Effector CD8-positive, alpha-beta T cell (primary cell): ENCODE measurements at places on chromosomes 2 and 18.

- DNase-seq = no peak
Measured at GRCh38 chr2:207830778-207831438, 61.2 kb upstream of the FZD5 start.

GRCh38 chr18:53567929-53568574 lies 656.4 kb downstream of the MBD2 start:
- DNase-seq = no peak

- no peak for DNase-seq
Measured at GRCh38 chr2:241069821-241070281, 32.2 kb downstream of the MTERF4 start.

DNA sequence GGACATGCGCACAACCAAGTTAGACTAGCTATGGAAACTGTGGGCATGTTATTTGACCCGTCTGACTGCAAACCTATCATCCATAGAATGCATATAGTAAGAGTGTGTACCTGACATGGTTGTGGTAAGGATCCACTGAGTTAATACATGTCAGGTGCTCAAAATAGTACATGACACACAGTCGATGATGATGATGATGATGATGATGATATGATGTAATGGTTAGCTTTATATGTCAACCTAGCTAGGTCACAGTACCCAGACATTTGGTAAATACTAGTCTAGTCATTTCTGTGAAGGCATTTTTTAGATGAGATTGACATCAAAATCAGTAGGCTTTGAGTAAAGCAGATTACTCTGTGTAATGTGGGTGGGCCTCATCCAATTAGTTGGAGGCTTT lies 204.1 kb downstream of the AFF3 start:
- no peak for DNase-seq

DNA sequence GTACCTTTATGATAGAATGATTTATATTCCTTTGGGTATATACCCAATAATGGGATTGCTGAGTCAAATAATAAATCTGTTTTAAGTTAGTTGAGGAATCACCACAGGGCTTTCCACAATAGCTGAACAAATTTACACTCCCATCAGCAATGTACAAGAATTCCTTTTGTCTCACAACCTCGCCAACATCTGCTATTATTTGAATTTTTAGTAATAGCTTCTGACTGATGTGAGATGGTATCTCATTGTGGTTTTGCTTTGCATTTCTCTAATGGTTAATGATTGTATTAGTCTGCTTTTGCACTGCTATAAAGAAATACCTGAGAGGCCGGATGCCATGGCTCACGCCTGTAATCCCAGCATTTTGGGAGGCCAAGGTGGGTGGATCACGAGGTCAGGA lies 1387.6 kb upstream of the ACVR2A start:
- DNase-seq = no peak

- no peak for DNase-seq
Measured at GRCh38 chr2:121130301-121130850, 154.6 kb downstream of the TFCP2L1 start.

GRCh38 chr2:120736624-120737339 lies 1.1 kb downstream of the GLI2 start:
- no peak for DNase-seq

DNA sequence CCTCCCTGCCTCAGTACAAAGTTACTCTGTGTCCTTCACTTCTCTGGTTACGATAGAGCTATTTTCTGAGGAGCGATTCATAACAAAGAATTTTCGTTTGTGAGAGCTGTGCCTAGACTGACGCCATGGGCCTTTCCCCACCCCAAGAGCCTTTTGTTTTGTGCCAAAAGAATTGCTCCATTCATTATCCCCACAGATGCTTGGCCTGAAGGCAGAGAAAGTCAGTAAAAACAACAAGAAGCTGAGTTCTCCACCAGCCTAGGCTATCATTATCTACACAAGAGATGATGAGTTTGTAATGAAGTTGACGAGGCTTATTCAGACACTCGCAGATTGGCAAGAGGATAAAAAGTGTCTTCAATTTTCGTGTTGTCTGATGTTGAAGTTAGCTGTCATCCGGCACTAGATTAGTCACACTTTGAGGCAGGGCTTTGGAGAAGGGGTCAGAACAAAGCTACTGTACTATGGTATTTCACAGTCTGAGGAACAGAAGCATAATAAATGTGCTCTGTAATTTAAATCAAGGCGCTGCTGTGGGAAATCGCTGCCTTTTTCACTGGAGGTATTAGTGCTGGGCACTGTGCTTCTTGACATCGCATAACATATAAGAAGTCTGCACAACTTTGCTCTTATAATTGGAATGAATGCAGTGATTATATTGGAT lies 278.4 kb upstream of the FIGN start:
- no peak for DNase-seq

- DNase-seq = no peak
Measured at GRCh38 chr2:169363560-169364150, 1.3 kb upstream of the LRP2 start.

GRCh38 chr18:49517483-49517882 lies 30.4 kb upstream of the C18orf32 start:
- DNase-seq = no peak

DNA sequence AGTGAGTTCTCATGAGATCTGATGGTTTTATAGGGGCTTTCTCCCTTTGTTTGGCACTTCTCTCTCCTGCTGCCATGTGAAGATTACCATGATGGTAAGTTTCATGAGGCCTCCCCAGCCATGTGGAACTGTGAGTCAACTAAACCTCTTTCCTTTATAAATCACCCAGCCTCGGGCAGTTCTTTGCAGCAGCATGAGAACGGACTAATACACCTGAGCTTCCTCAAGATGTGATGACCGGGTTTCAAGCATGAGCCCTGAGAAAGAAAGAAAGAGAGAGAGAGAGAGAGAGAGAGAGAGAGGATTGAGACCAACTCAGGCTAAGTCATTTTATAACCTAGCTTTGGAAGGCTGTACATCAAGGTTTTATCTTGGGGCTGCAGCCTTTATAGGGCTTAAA lies 167.7 kb upstream of the SERPINE2 start:
- no peak for DNase-seq

- no peak for DNase-seq
Measured at GRCh38 chr18:3472681-3473544, 22.9 kb downstream of the TGIF1 start.

DNA sequence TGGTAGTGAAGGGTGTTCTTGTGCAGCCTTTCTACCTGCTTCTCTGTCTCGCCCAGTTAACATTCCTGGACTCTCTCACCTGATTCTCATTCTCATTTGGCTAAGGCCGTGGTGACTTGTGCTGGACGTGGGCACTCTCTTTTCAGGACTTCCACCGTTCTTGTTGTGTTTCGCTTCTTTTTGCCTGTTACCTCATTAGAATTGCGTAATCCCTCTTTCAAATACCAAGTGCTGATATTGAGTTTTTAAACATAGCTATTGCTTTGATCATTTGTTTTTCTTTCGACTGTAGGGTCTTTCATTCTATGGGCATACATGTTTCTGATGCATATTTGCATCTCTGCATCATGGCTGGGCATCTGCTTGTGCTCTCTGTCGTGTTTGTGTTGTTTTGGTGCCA lies 287.0 kb downstream of the ALPK2 start:
- no peak for DNase-seq

DNA sequence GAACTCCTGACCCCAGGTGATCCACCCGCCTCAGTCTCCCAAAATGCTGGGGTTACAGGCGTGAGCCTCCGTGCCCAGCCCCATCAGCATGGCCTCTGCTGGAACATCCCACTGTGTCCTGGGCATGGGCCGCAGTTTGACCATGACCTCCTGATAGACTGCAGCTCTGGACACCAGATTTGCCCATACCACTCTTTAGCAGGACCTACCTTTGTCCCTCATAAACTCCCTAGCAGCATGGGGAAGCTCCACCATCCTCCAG lies 92.6 kb downstream of the MYCN start:
- no peak for DNase-seq

GRCh38 chr2:156005999-156006712 lies 326.4 kb downstream of the NR4A2 start:
- no peak for DNase-seq

DNA sequence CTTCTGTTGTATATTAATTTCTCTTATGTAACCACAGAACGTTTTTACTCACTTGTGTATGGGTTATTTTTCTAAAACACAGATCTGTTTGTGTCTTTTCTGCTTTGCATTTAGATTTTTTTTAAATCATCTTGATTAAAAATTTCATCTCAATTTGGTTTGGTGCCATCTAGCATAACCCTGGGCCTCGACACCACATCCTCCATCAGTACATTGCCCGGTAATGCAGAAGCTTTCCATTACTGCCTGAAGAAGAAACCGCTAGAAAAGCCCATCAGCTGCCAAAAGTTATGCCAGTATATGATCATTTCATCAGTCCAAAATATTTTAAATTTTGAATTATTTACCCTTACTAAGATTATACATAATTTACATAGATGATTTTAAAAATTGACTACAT lies 26.2 kb downstream of the MAPRE2 start:
- DNase-seq = no peak

DNA sequence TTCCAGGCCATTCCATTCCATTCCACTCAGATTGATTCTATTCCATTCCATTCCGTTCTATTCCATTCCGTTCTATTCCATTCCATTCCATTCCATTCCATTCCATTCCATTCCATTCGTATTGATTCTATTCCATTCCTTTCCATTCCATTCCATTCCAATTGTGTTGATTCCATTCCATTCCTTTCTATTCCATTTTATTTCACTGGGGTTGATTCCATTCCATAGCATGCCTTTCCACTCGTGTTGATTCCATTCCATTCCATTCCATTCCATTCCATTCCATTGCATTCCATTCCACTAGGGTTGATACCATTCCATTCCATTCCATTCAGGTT lies 1142.3 kb downstream of the RPIA start:
- DNase-seq = no peak

DNA sequence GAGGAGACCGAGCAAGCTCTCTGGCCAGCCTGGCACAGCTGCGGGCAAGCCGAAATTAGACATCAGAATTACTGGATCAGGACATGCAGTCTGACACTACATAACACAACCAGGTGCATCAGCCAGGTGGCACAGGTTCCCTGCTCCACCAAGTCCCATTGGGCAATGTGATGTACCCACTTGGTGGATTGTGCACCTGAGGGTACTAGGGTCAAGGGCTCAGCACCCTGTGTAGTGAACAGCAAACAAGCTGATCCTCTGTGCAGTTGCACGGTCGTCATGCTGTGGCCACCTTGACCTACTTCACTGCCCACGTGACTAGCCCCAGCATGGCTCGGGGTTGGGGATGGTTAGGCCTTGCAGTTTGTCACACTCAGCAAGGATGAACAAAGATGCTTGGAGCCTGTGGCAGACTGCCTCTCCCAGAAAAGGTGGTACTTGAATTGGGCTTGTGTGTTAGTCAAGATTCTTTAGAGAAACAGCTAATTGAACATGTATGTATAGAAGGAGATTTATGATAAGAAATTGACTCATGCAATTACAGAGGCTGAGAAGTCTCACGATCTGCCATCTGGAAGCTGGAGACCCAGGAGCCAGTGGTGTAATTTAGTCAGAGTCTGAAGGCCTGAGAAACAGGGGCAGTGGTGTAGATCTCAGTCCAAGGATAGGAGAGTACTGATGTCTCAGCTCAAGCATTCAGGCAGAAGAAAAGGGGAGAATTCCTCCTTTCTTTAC lies 71.4 kb upstream of the TMEM87B start:
- DNase-seq = no peak

GRCh38 chr2:139007130-139007529 lies 226.9 kb upstream of the NXPH2 start:
- DNase-seq = no peak

DNA sequence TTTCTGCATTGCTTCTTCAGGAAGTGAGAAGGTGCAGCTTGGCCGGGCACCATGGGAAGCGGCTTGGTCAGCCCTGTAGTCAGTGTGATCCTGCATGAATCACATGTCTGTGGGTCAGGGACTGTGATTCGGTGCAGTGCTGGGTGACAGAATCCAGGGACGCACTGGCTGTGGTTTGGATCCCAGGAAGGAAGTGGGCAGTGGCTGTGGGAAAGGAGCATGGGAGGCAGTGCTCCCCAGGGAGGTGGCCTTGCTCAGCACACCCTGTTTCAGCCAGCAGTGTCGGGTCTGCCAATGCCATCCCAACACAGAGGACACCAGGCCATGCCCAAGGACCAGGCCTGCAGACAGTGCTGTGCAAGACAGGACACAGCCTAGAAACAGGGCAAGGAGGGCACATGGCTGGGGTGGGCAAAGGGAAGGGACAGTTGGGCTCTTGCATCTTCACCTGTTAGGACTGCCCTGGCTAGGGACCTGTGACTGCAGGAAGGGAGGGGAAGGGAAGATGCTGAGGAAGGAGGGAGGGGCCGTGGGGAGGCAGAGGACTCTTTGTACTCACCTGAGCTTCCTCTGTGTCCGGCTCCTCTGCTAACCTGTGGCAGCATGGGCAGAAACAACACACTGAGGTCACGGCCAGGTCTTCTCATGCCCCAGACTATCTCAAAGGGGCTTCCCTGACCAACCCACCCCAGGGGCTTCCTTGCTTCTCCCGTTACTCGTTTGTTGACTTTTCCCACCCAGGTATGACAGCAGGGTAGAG lies 37.2 kb upstream of the DNMT3A start:
- DNase-seq = no peak

DNA sequence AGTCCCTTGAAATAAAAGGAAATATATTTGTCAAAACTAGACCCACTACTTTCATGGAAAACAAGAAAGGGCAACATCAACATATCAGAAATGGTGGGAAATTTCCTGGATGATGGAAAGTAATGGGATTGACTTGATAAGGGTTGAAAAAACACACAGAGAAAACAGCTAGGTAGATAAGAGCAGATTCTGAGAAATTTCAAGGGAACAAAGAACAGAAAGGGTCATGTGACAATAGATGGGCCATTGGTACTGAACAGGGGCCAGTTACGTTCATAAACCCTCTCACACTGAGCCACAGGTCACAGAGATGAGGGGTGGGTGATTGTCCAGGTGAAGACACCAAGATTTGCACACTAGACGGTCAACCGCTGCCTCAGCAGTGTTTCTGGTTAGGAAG lies 98.7 kb downstream of the QPCT start:
- DNase-seq = no peak

- DNase-seq = no peak
Measured at GRCh38 chr2:147631294-147631693, 213.5 kb upstream of the ACVR2A start.

GRCh38 chr2:18551169-18551568 lies 9.3 kb downstream of the RDH14 start:
- DNase-seq = no peak

- DNase-seq = no peak
Measured at GRCh38 chr2:84755096-84755495, 125.8 kb downstream of the TRABD2A start.

DNA sequence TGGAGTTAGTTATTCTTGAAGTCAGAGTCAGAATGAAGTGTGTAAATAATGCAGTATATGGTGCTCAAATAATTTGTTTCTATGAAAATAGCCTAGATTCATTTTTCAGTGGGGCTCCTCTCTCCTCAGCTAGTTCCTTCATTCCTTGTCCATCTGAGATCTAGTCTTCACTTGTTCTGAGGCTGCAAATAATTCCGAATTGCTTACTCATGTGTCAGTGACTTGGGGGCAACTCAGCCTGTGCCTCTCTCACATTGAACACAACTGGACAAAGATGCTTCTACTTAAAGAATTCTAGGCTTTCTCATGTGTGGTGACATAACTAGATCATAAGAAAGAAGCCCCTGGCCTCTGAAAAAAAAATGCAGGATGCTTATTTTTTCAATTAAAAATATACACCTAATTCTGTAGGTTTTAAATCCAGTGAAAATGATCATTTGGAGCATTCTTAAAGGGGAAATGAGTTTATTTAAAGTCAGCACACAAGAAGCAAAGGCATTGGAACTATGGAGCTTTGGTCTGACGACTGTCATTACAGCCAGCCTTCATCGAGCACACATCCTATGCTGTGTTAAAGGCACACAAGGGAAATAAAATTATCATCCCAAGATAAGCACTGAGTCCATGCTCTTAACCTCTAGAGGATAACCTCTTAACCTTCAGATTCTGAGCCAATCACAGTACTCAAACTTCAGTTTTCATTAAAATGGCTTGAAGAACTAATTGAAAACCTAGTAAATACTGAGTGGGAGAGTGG lies 24.8 kb upstream of the SCN7A start:
- no peak for DNase-seq
